ENCODE measurements at places on chromosomes 11 and 22.

DNA sequence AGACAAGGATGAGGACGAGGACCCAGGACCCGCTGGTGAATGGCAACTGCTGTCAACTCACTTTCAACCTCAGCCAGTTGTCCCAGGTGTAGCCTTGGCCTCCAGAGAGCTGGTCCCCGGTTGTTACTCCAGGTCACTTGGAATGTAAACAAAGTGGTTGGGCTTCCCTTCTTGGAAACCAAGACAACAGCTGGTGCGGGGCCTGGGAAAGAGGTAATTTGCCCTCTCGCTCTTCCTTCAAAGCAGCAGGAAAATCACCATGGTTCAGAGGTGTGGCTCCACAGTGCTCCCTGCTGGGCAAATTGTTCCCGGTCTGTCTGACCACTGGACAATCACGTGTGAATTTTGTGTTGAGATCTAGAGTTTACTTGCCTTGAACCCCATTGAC, 15.0 kb downstream of the SLC1A2 start:
- peak; percentile 42 for DNase-seq

DNA sequence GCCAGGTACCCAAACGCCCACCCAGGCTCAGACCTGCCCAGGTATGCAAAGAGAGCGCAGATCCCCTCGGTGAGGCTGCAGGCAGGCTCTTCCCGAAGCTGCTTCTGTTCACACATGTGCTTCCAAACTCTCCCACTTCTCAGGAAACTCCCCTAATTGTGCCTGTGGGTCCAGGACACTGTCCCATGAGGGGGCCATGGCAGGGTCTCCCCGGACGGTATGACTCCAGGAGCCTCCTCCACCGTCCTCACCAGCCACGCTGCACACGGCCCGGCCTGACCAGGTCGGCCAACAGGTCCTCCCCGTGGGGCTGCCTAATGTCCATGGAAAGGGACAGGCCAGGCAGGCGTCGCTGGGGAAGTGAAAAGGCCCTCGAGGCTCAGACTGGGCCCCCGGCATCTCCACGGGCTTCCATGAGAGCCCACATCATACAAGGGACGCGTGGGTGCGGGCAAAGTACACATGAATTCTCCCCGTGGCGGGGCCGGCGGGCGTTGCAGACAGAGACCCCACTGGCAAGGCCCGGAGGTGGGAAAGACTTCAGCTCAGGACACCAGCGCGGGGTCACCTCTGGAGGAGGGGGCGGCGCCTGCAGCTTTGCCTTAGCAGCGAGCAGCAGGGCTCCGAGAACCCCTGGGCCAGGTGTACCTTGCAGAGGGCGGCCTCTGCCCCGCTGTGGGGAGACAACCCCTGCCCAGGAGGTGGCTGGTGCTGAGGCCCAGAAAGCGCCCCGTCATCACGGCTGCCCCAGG, 526.1 kb downstream of the BRD1 start:
- no peak for DNase-seq

DNA sequence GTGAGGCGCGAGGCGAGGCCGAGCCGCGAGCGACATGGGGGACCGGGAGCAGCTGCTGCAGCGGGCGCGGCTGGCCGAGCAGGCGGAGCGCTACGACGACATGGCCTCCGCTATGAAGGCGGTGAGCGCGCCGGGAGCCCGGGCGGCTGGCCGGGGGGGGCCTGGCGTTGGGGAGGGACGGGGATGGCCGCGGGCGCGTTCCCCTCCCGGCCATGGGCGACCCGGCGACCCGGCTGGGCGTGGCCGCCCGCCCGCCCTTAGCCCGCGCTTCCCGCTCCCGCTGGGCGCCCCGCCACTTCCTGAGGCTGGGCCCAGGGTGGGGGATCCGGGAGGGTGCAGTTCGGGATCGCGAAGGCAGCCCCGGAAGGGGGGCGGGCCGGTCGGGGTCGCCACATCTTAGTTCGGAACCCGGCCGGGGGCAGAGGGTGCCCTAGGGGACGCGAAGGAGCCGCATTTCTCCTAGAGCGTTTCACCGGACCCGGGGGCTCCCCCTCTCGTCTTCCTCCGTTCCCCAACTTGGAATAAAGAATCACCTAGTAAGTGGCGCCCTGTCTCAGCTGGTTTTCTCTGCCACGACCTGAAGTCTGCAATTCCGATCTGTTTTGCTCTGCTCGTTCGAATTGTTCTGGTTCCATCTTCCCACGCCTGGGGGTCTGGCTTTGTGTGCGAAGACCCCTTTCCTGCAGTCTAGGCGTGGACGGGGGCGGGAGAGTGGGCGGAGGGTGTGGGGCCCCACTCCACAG, 536 bp downstream of the YWHAH start:
- DNase-seq: peak; percentile 13

GRCh38 chr11:34680206-34680605, 59.3 kb downstream of the EHF start:
- no peak for DNase-seq

DNA sequence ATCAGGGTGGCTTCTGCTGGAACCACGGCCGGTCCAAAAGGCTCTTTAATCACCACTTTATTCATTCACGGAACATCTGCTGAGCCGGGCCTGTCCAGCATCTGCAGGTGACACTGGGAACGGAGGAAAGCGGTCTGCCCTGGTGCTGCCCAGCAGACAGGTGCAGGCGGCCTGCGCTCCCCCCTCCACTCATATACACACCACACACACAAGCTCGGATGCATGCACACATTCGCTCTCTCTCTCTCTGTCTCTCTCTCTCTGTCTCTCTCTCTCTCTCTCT, 736.9 kb downstream of the BRD1 start:
- no peak for DNase-seq
